LNCaP clone FGC (cell line): ENCODE measurements at places on chromosomes 5 and 9.
A peak's percentile ranks its signal among the peaks of the same experiment; 100 is the strongest.

DNA sequence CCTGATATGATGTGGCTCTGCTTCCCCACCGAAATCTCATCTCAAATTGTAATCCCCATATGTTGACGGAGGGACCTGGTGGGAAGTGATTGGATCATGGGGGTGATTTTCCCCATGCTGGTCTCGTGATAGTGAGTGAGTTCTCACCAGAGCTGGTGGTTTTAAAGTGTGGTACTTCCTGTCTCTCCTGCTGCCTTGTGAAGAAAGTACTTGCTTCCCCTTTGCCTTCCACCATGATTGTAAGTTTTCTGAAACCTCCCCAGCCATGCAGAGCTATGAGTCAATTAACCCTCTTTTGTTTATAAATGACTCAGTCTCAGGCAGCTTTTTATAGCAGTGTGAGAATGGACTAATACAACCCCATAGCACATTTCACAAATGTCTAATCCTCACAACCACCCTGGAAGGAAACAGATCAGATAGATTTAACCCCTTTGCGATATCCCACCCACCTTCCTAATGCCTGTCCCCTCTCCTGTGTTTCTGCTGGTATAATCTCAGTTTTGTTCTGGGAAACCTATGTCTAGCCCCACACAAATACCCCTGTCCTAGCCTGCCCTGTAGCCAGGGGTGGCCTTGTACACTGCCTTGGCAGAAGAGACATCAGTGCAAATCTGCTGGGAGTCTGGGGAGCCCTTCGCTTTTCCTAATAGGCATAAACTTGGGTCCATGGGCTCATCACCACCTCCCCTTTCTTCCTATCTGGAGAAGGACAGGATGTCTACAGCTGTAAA is 157.0 kb upstream of the RAI14 start:
- no peak for DNase-seq

DNA sequence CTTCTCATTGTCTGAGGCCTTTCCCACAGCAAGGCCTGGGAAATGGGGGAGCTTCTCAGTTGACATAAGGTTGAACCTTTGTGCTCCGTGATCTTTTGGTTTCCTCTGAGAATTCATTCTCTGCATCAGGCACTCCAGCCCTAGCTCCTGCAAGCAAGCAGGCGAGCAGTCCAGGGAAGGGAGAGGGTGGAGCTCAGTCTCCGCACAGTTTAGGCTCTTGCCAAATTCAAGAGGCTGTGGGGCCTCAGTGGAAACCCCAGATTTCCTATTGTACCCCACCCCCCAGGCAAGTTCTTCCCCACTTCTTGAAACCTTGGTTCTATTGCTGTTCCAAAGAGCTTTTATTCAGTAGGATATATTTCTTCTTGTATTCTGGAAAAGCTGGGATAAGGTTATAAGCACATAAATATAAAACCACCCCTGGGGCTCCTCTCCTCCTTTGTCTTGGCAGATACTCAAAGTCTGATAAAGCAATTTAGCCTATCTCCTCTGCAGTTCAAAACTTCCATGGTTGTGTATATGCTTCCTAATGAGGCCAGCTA is 147.2 kb downstream of the PDZD2 start:
- DNase-seq: no peak

DNA sequence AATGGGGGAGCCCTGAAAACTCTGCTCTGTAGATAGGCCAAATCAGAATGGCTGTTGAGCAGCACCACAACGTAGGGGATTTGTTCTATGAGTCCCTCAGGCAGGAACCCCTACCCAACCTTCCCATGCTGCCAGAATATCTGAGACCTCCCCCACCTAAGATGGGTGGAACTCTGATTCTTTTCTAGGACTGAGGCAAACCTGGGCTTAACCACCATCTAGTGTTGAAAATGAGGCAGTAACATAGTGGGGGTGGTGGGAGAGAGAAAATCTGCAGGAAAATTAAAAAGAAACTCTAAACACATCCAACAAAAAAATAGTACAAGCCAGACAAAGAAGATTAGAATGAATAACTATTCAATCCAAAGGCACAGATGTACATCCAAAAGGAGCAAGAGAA is 228.4 kb downstream of the ATPSCKMT start:
- DNase-seq: no peak

- DNase-seq: peak; percentile 97
Measured at GRCh38 chr5:147892696-147893296, 13.5 kb downstream of the C5orf46 start.

DNA sequence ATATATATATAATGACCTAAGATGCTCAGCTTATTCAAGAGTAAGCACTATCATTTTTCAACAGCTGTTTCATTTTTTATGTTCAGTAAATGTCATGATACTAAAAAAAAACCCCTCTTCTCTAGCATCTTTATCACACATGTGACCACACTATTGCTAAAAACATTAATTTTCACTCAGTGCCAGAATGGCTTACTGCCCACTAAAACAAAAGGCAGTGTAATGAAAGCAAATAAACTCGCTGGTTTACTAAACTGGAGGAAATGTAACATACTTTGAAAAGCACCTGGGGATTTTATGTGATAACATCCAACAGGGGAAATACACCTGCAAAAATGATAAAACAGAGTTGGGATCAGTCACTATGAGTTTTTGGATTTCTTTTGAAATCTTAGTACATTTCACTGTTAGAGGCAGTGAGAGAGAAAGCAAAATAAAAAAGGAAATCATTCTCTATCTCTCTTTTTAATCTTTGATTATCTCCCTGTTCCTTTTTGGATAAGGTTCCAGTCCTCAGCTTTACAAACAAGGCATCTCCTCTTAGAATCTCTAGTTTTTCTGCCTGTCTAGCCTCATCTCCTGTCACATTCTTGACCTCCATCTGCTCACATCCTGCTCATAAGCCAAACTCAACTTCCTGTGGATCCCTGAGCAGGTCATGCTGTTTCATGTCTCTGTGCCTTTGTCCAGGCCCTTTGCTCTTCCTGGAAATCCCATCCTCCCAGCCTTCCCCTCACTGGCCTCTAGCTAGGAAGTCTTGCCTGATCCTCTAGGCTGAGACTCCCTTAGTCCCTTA is 338.0 kb downstream of the MAN2A1 start:
- DNase-seq: no peak

- DNase-seq: no peak
Measured at GRCh38 chr9:72863456-72864094, 89.3 kb downstream of the ALDH1A1 start.

- no peak for DNase-seq
Measured at GRCh38 chr9:85554349-85554748, 187.4 kb downstream of the AGTPBP1 start.

DNA sequence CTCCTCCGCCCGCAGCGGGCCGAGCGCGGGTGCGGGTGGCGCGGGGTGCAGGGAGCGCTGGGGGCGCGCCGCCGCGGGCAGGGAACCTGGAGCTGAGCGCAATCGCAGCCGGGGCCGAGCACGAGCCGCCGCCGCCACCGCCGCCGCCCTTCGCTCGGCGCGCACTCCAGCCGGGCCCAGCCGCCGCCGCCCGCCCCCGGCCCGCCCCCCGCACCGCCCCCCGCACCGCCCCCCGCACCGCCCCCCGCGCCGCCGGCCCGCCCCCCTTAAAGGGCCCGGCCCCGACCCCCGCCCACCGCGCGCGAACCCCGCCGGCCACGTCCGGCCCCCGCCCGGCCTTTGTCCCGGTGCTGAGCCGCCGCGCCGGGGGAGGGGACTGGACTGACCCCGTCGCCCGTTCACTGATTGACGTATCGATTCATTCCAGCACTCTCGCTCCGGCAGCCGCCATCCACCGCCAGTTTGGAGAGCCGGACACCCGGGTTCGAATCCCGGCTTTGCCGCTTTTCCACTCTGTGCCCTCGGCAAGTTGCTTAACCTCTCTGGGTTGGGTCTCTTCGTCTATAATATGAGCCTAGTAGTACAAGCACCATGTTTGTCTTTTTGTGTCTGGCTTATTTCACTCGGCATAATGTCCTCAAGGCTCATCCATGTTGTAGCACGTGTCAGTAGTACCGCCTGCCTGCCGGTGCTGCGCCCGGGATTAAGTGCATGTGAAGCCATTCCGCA is at the start of gene SH3PXD2B:
Gene SH3PXD2B (minus strand): TSS at position 168 of the 729 bp plus-strand sequence. CDS start 173 bp downstream, outside the sequence.
- peak; percentile 17 for DNase-seq

DNA sequence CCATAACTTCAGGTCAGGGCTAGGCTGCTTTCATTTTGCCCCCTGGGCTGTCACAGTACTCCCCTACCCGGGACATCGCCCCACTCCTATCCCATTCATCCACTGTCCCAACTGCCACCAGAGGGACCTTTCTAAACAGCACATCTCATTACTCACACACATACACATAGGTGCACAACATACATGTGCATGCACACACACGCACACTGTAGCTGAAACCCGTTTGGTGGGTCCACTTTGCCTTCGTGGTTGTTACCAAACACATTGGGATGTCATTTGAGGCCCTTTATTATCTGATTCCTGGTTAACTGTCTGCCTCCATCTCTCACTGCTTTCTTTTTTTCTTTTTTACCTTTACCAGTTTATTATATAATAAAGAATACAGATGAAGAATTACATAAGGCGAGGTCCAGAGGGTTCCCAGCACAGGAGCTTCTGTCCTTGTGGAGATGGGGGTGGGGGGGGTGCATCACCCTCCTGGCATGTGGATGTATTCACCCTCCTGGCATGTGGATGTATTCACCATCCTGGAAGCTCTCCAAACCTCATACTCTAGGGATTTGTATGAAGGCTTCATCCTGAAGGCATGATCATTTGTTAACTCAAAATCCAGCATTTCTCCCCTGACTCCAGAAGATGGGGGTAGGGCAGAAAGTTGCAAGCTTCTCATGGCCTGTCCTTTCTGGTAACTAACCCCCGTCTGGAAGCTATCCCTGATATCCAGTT is 186.0 kb downstream of the GOLPH3 start:
- DNase-seq: no peak

GRCh38 chr5:91423871-91424270 is 40.8 kb upstream of the ARRDC3 start:
- no peak for DNase-seq

- DNase-seq: no peak
Measured at GRCh38 chr5:11110128-11110527, 349.1 kb upstream of the DAP start.

- no peak for DNase-seq
Measured at GRCh38 chr9:116939614-116940013, 252.5 kb downstream of the TRIM32 start.
